ENCODE measurements at places on chromosomes 11 and 22. TPM values are rescaled to one million over a fixed set of nuclear protein-coding genes. Genes with fewer than 3 reads are reported as not detected.

The OR51F2 gene
- not detected for total RNA-seq

The PYGM gene
- 0.64 TPM for total RNA-seq

The PNPLA5 gene
- total RNA-seq = not detected

The MYBPC3 gene
- total RNA-seq = not detected

- peaks cover 5% of the 10 kb centered on the region for H3K4me1 ChIP-seq
- H3K27me3 ChIP-seq = no peaks in the 10 kb centered on the region
- no peaks in the 10 kb centered on the region for H3K36me3 ChIP-seq
These were observed 9.3 kb downstream of the ARHGEF17 start for GRCh38 chr11:73317373-73317772.

- H3K27me3 ChIP-seq = no peaks in the 10 kb centered on the region
- DNase-seq = no peak
- peaks cover 52% of the 10 kb centered on the region for H3K4me1 ChIP-seq
- H3K4me3 ChIP-seq = no peak overlapping the region
- H3K36me3 ChIP-seq = no peaks in the 10 kb centered on the region
These were observed 15.2 kb upstream of the FCHSD2 start for GRCh38 chr11:73157101-73158010.

DNA sequence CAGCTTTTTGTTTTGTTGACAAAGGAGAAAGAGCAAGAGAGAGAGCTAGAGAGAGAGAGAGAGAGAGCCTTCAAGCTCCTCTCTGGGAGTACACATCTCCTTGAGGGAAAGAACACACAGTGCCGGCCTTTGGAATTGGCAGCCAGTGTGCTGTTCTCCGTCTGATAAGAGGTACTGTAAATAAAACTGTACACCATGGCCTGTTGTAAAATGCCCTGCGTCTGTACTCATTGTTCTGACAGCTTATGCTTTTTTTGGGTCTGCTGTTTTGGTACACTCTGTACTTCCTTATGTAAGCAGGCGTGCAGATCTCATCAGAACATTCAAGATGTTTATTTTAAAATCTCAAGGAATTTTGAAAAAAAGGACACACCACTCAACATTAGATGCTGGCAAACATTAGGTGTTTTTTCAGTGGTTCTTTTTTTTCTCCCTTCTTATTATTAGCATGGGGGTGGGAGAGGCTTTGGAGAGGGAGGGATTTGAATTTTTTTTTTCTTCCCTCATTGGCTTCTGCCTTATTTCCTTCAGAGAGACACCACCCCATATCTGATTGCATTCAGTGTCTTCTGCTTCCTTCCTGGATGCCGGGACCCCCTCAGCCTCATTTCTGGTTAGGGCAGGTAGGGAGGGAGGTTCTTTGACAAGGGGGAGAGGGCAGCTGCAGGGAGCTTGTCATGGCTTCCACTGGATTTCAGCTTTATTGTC lies 116.8 kb upstream of the NNMT start:
- no peaks in the 10 kb centered on the region for H3K36me3 ChIP-seq
- no peak overlapping the region for H3K4me3 ChIP-seq
- DNase-seq = no peak

DNA sequence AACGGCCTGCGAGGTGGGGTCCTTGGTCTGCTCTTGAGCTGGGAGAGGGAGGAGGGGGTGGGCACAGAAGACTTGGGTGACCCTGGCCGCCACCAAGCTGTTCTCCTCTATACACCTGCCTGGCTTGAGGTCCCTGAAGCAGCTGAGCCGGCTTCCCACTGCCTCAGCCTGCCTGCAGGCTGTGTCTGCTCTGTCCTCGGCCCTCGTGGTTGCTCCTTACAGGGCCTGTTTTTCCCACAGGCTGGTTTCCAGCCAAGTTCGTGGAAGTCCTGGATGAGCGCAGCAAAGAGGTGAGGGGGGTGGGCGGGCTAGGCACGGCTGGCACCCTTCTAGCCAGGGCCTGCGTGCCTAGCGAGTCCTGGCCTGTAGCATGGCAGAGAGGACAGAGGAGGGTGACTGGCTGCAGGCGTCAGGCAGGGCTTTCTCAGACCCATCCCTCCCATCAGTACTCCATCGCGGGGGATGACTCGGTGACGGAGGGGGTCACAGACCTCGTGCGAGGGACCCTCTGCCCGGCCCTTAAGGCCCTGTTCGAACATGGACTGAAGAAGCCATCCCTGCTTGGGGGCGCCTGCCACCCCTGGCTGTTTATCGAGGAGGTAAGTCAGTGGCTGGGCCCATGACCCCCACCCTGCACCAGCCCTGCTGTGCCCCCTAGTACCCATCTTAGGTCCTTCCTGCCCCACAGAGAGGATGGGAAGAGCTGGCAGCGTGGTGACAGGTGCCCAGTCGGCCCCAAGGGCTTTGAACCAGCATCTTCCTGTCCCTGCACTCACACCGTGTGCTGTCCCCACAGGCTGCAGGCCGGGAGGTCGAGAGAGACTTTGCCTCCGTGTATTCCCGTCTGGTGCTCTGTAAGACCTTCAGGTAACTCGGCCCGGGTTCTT lies 37.7 kb downstream of the SGSM3 start:
- DNase-seq = no peak
- H3K4me1 ChIP-seq = peaks cover 11% of the 10 kb centered on the region
- no peak overlapping the region for H3K4me3 ChIP-seq
- H3K27ac ChIP-seq = no peak overlapping the region

- no peak overlapping the region for H3K27ac ChIP-seq
- H3K27me3 ChIP-seq = peaks cover 5% of the 10 kb centered on the region
- no peak overlapping the region for H3K4me3 ChIP-seq
- no peaks in the 10 kb centered on the region for H3K36me3 ChIP-seq
These were observed 141.0 kb downstream of the ARHGAP20 start for GRCh38 chr11:110571081-110571720.

GRCh38 chr11:60925868-60926267 lies 1.6 kb downstream of the TMEM132A start:
- H3K4me3 ChIP-seq = no peak overlapping the region
- H3K4me1 ChIP-seq = peaks cover 15% of the 10 kb centered on the region
- peaks cover 13% of the 10 kb centered on the region for H3K27me3 ChIP-seq
- DNase-seq = no peak

DNA sequence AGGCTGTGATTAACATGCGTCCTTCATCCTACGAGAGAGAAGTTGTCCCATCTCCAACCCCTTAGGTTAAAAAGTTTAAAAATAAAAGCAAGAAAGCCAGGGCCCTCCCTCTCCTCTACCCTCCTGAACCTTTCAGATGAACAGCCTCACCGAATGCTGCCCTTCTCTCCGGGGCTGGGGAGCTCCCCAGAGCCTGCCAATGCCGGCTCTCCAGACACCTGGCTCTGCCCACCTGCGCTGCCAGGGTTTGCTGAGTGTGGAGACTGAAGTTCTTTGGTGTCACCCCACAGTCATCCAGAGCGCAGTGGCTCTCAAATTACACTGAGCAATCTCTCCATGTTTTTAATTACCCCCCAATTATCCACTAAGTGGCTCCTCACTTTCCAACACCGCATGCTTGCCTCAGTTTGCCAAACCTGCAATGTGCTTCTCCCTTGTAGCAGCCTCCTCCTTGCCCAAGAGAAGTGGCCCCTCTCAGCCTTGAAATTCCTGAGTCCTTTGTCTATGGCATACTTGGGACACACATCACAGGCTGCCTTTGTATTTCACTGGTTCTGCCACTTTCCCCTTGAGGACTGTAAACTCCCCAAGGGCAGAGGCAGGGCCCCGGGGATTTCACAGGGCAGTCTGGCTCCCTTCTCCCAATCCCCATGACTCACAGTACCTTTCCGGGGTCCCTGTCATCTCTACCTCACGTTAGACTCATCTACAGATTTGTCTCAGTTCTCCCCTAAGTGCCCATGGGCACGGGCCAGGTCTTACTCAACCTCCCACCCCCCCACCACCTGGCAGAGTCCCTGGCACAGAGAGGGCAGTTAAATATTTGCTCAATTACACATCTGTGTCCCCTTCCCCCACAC lies 2.0 kb downstream of the MYH9 start:
- peaks cover 43% of the 10 kb centered on the region for H3K4me1 ChIP-seq
- H3K27ac ChIP-seq = peak overlapping the region; percentile 96
- peak; percentile 92 for DNase-seq
- peaks cover 40% of the 10 kb centered on the region for H3K36me3 ChIP-seq
- peak overlapping the region; percentile 81 for H3K4me3 ChIP-seq

DNA sequence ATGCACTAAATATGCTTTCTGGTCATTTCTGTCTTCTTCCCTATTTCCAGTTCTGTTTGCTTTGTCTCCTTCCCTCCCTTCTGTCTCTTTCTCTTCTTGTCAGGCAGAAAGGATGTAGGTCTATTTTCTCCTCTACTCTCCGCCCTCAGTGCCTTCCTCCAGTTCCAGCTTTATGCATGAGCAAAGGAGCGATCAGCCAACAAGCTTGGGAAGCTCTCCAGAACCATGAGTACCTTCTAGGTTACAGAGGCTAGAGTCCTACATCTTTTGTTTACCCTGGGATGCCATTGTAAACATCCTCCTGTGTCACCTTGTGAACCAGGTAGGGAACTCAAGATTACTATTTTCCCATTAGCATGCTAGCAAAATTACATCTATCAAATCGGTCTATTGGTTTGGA lies 7.9 kb upstream of the SPON1 start:
- no peak overlapping the region for H3K4me3 ChIP-seq
- H3K27me3 ChIP-seq = no peaks in the 10 kb centered on the region
- no peak for DNase-seq
- H3K36me3 ChIP-seq = no peaks in the 10 kb centered on the region
- H3K4me1 ChIP-seq = no peaks in the 10 kb centered on the region

- no peaks in the 10 kb centered on the region for H3K4me1 ChIP-seq
- no peaks in the 10 kb centered on the region for H3K36me3 ChIP-seq
- H3K27me3 ChIP-seq = no peaks in the 10 kb centered on the region
- no peak overlapping the region for H3K4me3 ChIP-seq
- no peak overlapping the region for H3K27ac ChIP-seq
- DNase-seq = no peak
These were observed 46.4 kb upstream of the FTH1 start for GRCh38 chr11:62013537-62014476.

GRCh38 chr11:107562647-107563208 lies 2.8 kb downstream of the ALKBH8 start:
- no peak for DNase-seq
- peaks cover 57% of the 10 kb centered on the region for H3K4me1 ChIP-seq
- peaks cover 14% of the 10 kb centered on the region for H3K36me3 ChIP-seq
- peak overlapping the region; percentile 68 for H3K27ac ChIP-seq
- no peaks in the 10 kb centered on the region for H3K27me3 ChIP-seq

DNA sequence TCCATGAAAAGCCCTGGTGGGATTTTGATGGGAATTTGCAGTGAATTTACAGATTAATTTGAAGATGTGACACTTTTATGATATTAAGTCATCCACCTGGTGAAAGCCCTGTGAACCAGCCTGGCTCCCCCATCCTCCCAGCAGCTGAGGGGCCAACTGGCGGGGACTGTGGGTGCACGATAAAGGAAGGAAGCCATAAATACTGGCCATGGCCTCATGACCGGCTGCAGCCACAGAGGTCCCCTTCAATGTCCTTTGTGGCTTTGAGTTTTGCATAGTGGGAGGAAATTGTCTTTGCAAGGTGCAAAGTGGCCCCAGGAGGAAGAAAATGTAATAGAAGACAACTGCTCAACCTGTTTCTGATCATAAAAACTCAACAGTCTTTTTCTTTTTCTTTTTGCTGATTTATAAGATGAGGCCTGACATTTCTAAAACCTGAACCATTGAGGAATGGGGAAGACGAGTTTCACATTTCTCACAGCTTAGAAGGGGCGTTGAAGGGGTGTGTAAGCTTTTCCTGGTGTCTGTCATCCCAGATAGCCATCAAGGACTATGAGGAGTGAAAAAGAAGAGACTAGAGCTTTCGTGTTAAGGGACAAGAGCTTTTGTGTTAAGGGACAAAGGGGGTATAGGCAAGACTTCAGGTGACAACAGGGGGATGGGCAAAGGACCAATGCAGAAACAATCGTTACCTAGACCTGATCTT lies 6.3 kb upstream of the NDUFV1 start:
- DNase-seq = no peak
- peaks cover 20% of the 10 kb centered on the region for H3K27me3 ChIP-seq
- no peak overlapping the region for H3K4me3 ChIP-seq
- H3K4me1 ChIP-seq = peaks cover 3% of the 10 kb centered on the region
- H3K27ac ChIP-seq = no peak overlapping the region
